ENCODE measurements at places on chromosomes 4 and X. TPM values are rescaled to one million over a fixed set of nuclear protein-coding genes. Genes with fewer than 3 reads are reported as not detected.

Gene NXF2
- not detected for total RNA-seq

Gene ERVMER34-1
- 1.5 TPM for total RNA-seq

Gene CDS1
- total RNA-seq = 5.3 TPM

Gene HS6ST2
- 8.6 TPM for total RNA-seq

Gene DGAT2L6
- not detected for total RNA-seq

Gene HTRA3
- total RNA-seq = 49.2 TPM

Gene FHDC1
- 7.1 TPM for total RNA-seq

Gene RPA4
- total RNA-seq = 4.5 TPM

Gene EPGN
- total RNA-seq = not detected

Gene FGB
- not detected for total RNA-seq

Gene NAP1L5
- total RNA-seq = 19.4 TPM

Gene PSAPL1
- 0.05 TPM for total RNA-seq

Gene DUX4
- not detected for total RNA-seq
